ENCODE measurements at places on chromosomes 7 and 10.

DNA sequence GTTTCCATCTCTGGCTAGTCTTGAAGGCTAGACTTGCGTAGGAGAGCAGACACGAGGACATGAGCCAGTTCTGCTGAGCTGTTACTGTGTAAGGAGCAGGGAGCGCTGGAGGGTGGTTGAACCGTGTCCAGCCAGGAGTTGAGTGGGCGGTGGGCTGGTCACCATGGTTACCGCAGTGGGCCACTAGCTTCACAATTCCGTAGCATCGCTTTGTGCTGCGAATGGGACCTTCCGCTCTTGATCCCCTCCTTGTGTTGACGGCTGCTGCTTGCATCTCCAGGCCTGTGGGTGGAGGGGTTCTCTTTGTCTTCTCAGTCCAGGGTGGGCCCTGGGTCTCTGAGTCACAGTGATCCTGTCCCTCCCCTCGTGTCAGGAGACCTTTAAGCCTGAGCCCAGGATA is 49.4 kb upstream of the OCM start:
- DNase-seq = peak; percentile 62

GRCh38 chr7:2821161-2821841 is 22.8 kb downstream of the GNA12 start:
- no peak for DNase-seq

DNA sequence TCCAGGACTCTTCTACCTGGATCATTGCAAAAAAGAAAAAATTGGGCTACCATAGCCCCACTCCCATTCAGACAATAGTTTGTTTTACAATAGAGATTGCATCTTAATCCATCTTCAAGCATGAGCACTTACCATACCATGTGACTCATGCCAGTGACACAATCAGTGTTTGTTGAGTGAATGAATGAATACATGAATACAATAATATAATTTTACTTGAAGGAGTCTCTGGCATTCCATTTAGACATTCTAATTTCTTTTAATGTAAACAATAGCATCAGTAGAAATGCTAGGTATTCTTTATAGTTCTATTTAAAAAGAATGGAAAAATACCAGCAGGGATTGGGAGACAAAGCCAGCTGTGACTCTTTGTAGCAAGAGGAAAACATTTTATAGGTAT is 141.6 kb upstream of the AKR1E2 start:
- no peak for DNase-seq

DNA sequence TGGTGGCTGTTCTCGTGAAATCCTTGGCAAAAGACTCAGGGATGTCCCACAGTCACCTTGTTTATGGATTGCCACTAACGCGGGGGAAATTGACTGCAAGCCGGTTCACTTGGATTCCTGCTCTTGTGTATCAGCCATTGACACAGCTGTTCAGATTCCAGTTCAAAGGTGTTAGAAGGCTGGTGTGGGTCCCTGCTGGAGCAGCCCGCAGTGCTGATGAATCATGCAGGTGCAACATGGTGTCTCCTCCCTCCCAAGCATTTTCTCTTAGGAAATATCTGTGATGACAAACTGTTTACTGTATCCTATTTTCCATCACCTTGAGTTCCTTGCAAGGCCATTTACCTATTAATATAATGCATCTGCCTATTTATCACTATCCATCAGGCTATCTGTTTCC is 170.1 kb downstream of the GATA3 start:
- no peak for DNase-seq

- DNase-seq = no peak
Measured at GRCh38 chr10:16804123-16804522, 13.1 kb downstream of the RSU1 start.

DNA sequence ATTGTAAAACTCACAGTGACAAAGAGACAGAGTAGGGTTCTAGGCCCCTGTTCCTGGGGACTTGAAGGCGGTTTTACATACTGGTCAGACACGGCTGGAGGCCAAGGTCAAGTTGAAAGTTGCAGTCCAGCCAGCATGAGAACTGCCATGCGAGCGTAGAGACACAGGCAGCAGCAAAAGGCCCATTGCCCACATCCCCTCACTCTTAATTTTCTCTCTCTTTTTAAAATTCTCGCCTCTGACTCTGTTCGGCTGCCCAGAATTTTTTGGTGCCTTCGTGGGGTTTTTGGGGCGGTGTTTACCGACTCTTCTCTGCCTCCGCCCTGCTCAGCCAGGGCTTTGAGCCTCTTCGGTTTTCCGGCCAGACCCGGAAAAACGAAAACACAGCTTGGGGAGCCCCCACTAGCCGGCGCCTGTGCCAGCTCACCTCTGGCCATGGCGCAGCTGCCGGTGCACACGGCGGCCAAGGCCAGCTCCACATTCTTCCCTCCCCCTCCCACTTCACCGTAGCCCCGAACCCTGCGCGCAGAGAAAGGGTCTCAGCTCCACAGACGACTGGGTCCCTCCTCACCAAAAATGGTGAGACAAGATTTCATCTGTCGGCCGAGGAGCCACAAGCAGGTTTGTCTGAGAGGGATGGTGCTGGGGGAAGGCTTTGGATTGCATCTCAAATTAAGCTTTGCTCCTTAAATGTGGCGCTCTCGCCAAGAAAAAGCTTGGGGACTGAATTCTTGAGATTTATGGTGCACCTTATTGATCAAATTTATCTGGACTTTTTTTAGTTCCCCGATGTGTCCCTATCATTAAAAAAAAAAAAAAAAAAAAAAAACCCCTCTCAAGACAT is 2.3 kb upstream of the HOXA13 start:
- peak; percentile 82 for DNase-seq

GRCh38 chr7:120395526-120396019 is 122.6 kb downstream of the KCND2 start:
- no peak for DNase-seq

GRCh38 chr7:151405588-151405987 is 4.2 kb downstream of the WDR86 start:
- no peak for DNase-seq

DNA sequence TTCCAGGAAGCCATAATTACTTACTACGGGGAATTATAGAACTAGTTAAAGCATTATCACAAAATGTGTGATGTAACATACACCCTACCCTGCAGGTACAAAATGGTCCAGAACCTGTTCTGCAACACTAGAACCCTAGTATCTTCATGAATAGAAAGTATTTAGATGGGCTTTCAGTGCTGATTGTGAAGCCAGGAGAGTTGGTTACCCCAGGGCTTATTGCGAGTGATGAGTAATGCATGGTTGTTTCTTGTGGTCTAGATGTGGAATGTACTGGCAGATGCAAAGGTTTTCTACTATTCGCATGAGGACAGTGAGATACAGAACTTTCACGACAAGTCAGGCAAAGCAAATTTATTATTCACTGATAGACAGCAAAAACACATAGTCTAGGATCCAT is 33.6 kb upstream of the AGR3 start:
- no peak for DNase-seq

- DNase-seq = no peak
Measured at GRCh38 chr10:6114299-6114698, 25.5 kb downstream of the RBM17 start.

DNA sequence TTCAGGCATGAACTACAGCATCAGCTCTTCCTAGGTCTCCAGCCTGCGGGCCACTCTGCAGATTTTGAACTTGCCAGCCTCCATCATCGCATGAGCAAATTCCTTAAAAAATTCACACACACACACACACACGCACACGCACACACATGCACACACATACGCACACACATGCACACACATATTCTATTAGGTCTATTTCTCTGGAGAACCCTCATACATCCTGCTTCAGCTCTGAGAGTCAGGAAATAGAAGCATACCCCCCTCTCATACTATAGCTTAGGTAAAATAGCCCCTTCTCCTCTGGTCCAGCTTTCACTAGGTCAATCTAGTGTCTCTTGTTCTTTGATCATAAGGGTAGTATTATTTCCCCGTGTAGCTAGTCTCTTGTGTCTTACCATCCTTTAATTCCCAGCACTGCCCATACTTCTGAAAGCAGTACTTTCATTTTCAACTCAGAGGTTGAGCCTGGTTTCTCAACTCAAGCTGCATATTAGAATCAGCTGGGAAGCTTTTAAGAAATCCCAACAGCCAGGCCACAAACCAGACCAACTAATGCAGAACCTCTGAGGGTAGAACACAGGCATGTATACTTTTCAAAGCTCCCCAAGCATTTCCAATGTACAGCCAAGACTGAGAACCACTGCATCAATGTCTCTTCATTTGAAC is 30.9 kb upstream of the ITGB8 start:
- no peak for DNase-seq
